HEK293T (cell line): ENCODE measurements at places on chromosomes 11 and 22.

DNA sequence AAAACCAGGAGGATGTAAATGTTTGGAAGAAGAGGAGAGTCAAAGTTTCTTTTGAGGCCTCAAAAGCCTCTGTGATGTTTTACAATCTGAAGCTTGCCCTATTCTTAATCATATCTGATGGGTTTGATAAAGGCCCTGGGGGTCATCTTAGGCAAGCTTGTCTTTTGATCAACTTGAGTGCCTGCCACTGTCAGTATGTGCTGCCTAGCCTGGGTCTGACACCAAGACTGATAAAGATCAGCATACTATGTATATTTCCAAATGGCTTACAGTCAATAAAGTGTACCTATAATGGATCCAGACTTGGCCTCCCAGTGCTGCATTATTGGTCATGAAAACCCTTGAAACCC, 12.7 kb downstream of the EHF start:
- no peak for DNase-seq

- no peak for DNase-seq
These were observed 90.5 kb downstream of the UBASH3B start for GRCh38 chr11:122746050-122746478.

- DNase-seq, result no peak
These were observed 6.7 kb downstream of the SYNGR1 start for GRCh38 chr22:39356464-39356863.

GRCh38 chr11:95339086-95339901, 108.3 kb upstream of the SESN3 start:
- DNase-seq, result no peak

- DNase-seq, result no peak
These were observed 14.0 kb downstream of the SAMM50 start for GRCh38 chr22:43969021-43969878.

DNA sequence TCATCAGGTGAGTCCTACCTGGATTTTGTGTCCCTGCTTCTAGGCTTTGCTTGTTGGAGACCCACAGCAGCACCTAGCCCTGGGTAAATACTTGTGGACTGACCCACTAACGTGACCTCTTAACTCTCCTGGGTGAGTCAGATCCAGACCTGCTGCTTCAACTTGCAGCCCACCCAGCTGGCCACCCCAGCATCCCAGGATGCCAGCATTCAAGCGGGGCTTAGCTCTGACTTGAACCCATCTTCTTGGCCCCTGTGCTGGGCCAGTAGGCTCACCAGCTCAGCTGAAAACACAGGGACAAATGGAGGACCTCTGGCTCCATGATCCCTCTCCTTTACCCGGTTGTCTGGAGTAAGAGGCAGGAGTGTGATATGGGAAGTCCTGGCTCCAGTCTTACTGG, 33.5 kb downstream of the PARVG start:
- DNase-seq, result no peak

GRCh38 chr11:78715639-78716311, 141.1 kb upstream of the NARS2 start:
- peak; percentile 72 for DNase-seq
